ENCODE measurements at places on chromosomes 16 and 17. TPM values are rescaled to one million over a fixed set of nuclear protein-coding genes. Genes with fewer than 3 reads are reported as not detected.

DNA sequence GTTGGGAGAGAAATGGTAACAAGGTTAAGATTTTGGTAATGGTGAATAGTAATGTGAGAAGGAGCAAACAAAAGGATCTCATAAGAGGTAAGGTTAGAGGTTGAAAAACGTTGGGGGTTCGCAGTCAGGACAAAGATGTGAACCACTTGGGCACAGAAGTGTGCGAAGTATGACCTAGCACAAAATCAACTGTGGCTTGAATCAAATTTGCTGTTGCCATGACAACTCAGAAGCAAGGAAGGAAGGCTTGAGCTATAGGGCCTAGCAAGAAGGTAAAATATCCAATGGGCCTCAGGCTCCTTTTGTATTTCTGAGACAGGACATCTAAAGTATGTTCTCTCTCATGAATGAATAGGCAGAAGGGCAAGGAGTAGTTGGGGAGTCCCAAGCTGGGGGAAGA lies 24.5 kb upstream of the TEKT1 start:
- no peak overlapping the region for H3K4me3 ChIP-seq
- H3K4me1 ChIP-seq: no peaks in the 10 kb centered on the region
- no peak overlapping the region for H3K27ac ChIP-seq
- no peaks in the 10 kb centered on the region for H3K36me3 ChIP-seq
- DNase-seq: no peak

DNA sequence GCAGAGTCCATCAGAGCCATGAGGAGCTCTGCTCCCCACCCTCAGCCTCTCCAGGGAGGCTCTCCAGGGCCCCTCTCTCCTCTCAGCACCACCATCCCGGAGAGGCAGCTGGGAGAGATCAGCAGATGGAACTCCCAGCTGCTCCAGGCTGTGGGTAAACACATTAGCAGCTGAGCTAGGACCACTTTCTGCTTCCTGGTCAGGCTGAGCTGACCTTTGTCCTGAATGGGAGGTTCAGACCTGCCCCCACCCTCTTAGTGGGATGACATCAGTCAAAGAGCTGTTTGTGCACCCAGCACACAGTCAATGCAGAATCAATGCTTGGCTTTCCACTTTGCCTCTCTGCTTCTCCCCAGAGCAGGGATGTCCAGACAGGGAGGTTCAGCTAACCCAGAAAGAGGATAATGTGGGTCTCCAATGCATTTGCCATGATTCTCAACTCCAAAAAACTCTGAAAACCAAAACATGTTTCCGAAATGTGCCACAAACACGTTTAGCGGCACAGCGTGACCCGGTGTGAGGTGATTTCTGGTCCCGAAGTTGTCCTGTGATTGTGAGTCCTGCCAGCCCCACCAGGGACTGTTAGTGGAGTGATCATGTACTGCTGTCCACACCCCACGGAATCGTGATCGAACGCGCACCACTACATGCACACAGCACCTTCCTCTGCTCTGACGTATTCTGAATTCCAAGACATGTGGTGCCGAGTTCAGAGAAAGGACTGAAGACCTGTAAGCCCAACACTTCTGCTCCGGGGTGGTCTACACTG lies 6.7 kb downstream of the GPR142 start:
- peak overlapping the region; percentile 36 for H3K27ac ChIP-seq
- H3K27me3 ChIP-seq: no peaks in the 10 kb centered on the region
- H3K4me1 ChIP-seq: peaks cover 8% of the 10 kb centered on the region
- peak; percentile 79 for DNase-seq
- no peak overlapping the region for H3K4me3 ChIP-seq
- H3K36me3 ChIP-seq: no peaks in the 10 kb centered on the region

GRCh38 chr16:49969091-49970030 lies 55.7 kb upstream of the CNEP1R1 start:
- H3K4me1 ChIP-seq: no peaks in the 10 kb centered on the region
- no peaks in the 10 kb centered on the region for H3K36me3 ChIP-seq
- H3K27ac ChIP-seq: no peak overlapping the region
- DNase-seq: peak; percentile 51

- peaks cover 44% of the 10 kb centered on the region for H3K27me3 ChIP-seq
- H3K36me3 ChIP-seq: no peaks in the 10 kb centered on the region
- no peak overlapping the region for H3K27ac ChIP-seq
- H3K4me3 ChIP-seq: no peak overlapping the region
- no peak for DNase-seq
- H3K4me1 ChIP-seq: no peaks in the 10 kb centered on the region
These were observed 249.6 kb downstream of the RBFOX3 start for GRCh38 chr17:79361221-79361734.

- H3K4me3 ChIP-seq: no peak overlapping the region
- no peak for DNase-seq
- no peak overlapping the region for H3K27ac ChIP-seq
- H3K36me3 ChIP-seq: peaks cover 3% of the 10 kb centered on the region
These were observed 23.1 kb downstream of the GABARAPL2 start for GRCh38 chr16:75589306-75589705.

GRCh38 chr16:19659554-19659953 lies 58.5 kb downstream of the KNOP1 start:
- H3K27ac ChIP-seq: no peak overlapping the region
- no peak overlapping the region for H3K4me3 ChIP-seq
- H3K27me3 ChIP-seq: no peaks in the 10 kb centered on the region
- H3K36me3 ChIP-seq: peaks cover 45% of the 10 kb centered on the region
- no peak for DNase-seq

GRCh38 chr16:7083096-7083495 lies 249.5 kb upstream of the RBFOX1 start:
- H3K27ac ChIP-seq: no peak overlapping the region
- peak; percentile 8 for DNase-seq
- peaks cover 4% of the 10 kb centered on the region for H3K27me3 ChIP-seq
- H3K36me3 ChIP-seq: no peaks in the 10 kb centered on the region
- H3K4me3 ChIP-seq: no peak overlapping the region

DNA sequence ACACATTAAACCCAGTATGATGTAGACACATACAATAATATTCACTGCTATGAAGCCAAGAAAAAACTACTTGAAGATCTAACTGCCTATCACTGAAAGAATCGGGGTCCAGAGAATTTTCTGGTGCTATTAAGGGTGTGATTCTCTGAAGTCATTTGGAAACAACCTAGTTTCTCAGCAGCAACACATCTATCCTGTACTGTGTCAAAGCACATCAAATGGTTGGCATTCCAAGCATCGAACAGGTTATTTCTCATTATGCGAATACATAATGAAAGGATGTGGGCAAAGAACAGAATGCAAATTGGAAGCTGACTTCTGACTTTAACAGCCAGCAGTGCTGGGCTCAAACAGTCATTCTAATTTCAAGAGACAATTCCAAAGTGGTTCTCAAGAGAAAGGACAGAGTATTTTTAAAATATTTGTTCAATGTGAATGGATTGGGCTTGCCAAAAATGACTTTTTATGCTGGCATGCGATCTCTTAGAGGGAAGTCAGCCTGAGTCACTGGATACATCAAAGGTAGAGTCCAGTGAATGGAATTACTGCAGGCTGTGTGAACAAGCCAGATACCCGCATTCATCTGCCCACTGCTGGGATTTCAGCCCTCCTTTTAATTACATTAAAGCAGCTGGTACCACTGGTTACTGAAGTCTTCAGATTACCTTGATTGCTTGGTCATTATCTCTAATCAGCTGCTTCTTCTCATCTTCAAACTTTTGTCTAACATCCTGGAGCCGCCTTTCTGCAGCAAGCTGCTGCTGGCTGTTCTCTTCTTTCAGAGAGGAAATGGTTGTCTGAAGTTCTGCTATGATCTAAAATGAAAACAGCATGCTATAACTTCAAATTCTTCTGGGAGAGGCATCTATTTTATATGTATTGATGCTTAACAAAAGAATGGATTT lies 181.2 kb upstream of the AXIN2 start:
- no peak for DNase-seq
- H3K27me3 ChIP-seq: no peaks in the 10 kb centered on the region
- no peaks in the 10 kb centered on the region for H3K36me3 ChIP-seq

GRCh38 chr17:48438516-48439061 lies 8.6 kb upstream of the SKAP1 start:
- H3K27me3 ChIP-seq: peaks cover 2% of the 10 kb centered on the region
- DNase-seq: no peak
- no peak overlapping the region for H3K4me3 ChIP-seq
- no peaks in the 10 kb centered on the region for H3K36me3 ChIP-seq
- no peak overlapping the region for H3K27ac ChIP-seq

GRCh38 chr16:28904363-28904762 lies 20.7 kb downstream of the RABEP2 start:
- H3K27me3 ChIP-seq: no peaks in the 10 kb centered on the region
- no peak for DNase-seq
- no peak overlapping the region for H3K27ac ChIP-seq
- H3K4me1 ChIP-seq: no peaks in the 10 kb centered on the region
- H3K4me3 ChIP-seq: no peak overlapping the region
- H3K36me3 ChIP-seq: peaks cover 37% of the 10 kb centered on the region

DNA sequence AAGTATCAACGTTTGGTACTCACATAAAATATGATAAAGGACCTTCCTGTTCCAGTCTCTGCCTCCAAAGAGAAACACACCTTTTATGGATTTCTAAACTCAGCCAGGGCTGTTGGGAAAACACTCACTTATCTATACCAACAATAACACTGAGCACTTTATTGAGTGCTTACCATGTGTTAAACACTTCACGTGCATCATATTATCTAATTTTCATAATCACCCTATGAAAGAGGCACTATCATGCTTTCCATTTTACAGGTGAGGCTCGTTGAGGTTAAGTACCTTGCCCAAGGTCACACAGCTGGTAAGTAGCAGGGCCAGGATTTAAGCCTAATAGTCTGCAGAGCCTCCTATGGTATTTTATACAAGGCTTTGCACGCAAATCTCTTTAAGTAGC lies 251.5 kb upstream of the SOX9 start:
- H3K27me3 ChIP-seq: no peaks in the 10 kb centered on the region
- H3K27ac ChIP-seq: no peak overlapping the region
- H3K4me1 ChIP-seq: no peaks in the 10 kb centered on the region
- H3K4me3 ChIP-seq: no peak overlapping the region

DNA sequence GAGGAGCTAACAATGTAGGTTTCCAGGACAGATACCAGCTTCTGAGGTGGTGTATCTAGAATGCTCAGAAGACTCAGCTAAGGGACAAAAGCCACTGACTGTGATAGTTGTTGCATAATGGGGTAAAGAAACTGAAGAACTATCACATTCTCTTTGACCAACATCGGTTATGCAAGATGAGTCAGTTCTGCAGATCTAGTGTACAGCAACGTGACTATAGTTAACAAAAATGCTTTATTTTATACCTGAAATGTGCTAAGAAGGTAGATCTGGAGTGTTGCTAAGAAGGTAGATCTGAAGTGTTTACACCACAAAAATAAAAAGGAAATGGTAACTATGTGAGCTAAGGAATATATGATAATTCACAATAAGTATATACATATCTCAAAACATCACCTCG lies 2.5 kb downstream of the KRTAP9-6 start:
- H3K27ac ChIP-seq: no peak overlapping the region
- peaks cover 6% of the 10 kb centered on the region for H3K27me3 ChIP-seq
- H3K36me3 ChIP-seq: no peaks in the 10 kb centered on the region
- no peaks in the 10 kb centered on the region for H3K4me1 ChIP-seq

DNA sequence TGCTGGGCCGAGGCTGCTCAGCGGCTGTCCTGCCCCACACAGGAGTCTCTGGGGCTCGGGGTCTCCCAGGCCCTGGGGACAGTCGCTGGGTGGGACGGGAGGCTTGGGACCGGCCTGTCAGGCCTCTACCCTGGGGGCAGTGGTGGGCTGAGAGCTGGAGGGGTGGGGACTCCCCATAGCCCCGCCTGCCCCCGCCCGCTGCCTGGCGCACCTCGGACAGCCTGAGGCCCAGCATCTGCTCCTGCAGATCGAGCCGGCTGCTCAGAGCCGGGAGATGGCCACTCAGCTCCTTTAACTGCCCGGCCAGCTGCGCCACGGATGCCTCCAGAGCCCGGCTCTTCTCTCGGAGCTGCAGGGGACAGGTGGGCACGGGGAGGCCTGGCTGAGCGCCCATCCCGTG lies 6.7 kb downstream of the PERCC1 start:
- no peak overlapping the region for H3K4me3 ChIP-seq
- no peaks in the 10 kb centered on the region for H3K4me1 ChIP-seq
- no peak overlapping the region for H3K27ac ChIP-seq
- DNase-seq: no peak
- H3K27me3 ChIP-seq: no peaks in the 10 kb centered on the region

GRCh38 chr16:15648135-15648730 lies 1.8 kb upstream of the NDE1 start:
- peaks cover 4% of the 10 kb centered on the region for H3K36me3 ChIP-seq
- peaks cover 7% of the 10 kb centered on the region for H3K4me1 ChIP-seq
- H3K4me3 ChIP-seq: no peak overlapping the region
- no peaks in the 10 kb centered on the region for H3K27me3 ChIP-seq
- H3K27ac ChIP-seq: no peak overlapping the region
- no peak for DNase-seq

GRCh38 chr16:11474617-11475291 lies 112.0 kb downstream of the LITAF start:
- no peaks in the 10 kb centered on the region for H3K36me3 ChIP-seq
- no peaks in the 10 kb centered on the region for H3K4me1 ChIP-seq
- no peak overlapping the region for H3K27ac ChIP-seq
- DNase-seq: no peak
- no peak overlapping the region for H3K4me3 ChIP-seq

DNA sequence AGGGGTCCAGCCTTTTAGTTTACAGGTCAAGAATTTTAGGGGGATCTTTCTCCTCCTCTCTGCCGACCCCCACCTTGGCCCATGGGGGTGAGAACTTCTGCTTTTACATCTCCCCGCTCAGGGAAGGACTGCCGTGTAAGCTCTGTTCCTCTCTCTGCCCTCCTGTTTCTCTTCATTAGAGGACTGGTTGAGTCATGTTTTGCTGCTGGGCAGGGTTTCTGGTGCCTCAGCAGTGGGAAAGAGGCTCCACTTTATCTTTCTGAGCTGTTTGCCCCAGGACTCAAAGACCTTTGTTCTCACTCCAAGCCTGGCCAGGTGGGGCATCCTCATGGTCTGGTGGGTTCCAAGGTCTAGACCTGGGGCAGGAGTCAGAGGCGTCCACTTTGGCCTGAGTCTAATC lies 93.0 kb downstream of the UTP18 start:
- H3K27me3 ChIP-seq: no peaks in the 10 kb centered on the region
- no peak overlapping the region for H3K4me3 ChIP-seq
- no peaks in the 10 kb centered on the region for H3K4me1 ChIP-seq

The TBC1D3B gene
- polyA plus RNA-seq: 7.1 TPM

The KLHL10 gene
- polyA plus RNA-seq: 0.06 TPM

The GPR142 gene
- 0.97 TPM for polyA plus RNA-seq

The GPRC5C gene
- polyA plus RNA-seq: 38.8 TPM

The ACSF2 gene
- 77.8 TPM for polyA plus RNA-seq

The CRYBA1 gene
- polyA plus RNA-seq: not detected

The CD300H gene
- 0.15 TPM for polyA plus RNA-seq

The USP22 gene
- 103 TPM for polyA plus RNA-seq

The PTGES3L gene
- polyA plus RNA-seq: 3.4 TPM

The CLEC19A gene
- polyA plus RNA-seq: not detected

The CACNA1H gene
- polyA plus RNA-seq: 9.8 TPM

All from large intestine (tissue), 12 donors.